Stimulated activated CD4-positive, alpha-beta T cell treated with anti-CD3 and anti-CD28 coated beads, Interleukin-4, amount 100 ng/mL, for 48 hours (primary cell): ENCODE measurements at places on chromosomes 13 and 19.

DNA sequence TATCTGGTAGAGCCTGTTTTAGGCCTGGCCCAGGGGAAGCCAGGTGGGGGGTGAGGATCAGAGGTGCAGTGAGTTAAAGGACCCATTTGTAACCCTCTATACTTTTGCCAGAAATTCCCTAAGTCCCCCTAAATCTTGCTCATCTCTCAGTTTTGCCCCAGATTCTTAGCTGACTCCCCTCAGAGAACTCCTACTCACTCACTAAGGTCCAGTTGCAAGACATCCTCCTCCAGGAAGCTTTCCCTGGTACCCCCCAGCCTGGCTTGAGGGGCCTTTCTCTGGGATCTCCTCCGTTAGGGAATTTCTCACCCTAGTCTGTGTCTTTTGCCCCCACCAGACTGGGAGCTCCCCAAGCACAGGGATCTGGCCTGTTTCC lies 1.9 kb downstream of the TSKS start:
- no peak for DNase-seq

DNA sequence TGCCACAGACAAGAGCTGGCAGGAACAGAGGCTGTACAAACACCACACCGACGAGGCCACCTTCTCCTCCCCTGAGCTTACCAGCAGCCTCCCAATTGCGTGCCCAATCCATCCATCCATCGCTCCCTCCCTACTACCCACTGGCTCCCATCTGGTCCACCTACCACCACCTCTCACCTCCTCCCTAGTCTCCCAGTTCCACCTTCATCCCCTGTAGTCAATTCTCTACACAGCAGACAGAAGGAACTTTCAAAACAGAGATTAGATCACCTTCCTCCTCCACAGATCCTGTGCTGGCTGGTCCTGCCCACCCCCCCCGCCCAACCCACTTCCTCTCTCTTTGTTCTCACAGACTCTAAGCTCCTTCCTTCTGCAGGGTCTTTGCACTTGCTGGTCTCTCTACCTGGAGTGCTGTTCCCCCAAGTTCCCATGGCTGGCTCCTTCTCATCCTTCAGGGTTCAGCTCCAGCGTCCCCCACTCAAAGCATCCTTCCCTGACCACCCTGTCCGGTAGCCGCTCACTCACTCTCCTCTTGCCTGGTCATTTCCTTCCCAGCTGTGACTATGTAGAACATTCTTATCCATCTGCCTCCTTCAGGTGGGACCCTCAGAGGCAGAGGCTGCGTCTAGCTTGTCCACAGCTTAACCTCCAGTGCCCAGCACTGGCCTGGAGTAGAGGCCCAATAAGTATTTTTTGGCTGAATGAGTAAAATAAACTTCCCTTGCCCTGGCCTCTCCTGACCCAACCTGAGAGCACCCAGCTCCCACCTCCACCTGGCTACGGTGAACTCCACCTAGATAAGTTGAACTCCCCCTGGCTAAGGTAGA lies 23.0 kb downstream of the PIN1 start:
- no peak for DNase-seq

GRCh38 chr19:14494910-14495671 lies 836 bp downstream of the GIPC1 start:
- no peak for DNase-seq

- DNase-seq: no peak
These were observed 99.6 kb upstream of the SIAH3 start for GRCh38 chr13:45951166-45951565.

DNA sequence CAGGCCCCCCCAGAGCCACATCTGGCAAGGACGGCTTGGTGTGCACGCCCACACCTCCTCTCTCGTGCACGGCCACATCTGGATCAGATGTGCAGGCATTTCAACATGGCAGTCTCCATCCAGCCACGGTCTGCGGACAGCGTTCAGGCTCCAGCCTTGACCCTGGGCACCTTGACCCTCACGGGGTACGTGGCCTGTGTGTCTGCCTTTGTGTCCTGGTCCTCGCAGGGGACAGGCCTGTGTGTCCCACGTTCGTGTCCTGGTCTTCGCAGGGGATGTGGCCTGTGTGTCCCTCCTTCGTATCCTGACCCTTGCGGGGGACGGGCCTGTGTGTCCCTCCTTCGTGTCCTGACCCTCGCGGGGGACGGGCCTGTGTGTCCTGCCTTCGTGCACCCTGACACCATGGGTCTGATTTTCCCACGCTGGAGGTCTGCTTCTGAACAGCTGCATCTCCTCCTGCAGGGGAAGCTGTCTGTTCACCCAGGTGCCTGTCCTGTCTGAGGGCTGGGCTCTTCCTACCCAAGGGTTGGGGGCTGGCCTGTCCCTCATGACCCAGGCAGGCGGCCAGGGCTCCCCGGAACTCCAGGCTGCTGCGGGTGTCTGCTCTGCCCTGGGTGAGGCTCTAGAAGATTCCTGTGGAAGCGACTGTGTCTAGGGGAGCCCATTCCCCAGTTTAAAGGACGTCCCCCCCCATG lies 25.3 kb downstream of the RASA3 start:
- no peak for DNase-seq

GRCh38 chr13:101523154-101524131 lies 71.0 kb downstream of the ITGBL1 start:
- no peak for DNase-seq

- no peak for DNase-seq
These were observed 87.5 kb upstream of the CSNK1A1L start for GRCh38 chr13:37192956-37193355.
